NAMALWA (cell line): ENCODE measurements at places on chromosomes 6 and 20.
A peak's percentile ranks its signal among the peaks of the same experiment; 100 is the strongest.

DNA sequence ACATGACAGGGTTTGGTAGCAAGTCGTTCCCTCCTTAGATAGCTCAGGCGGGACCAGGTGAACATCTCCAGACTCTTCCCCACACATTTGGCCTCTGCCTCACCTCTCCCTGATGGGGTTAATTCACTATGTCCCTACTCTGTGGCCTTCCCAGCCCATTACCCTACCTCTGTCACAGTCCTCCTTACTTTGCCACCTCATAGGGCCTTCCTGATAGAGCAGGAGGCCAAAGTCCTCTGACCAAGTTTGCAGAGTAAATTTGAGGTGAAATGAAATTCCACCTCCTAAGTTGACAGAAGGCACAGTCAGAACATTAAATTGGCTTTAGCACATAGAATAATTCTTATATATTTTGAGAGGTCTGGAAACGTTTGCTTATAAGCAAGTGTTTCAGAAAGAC, 53.1 kb upstream of the ARMC2 start:
- DNase-seq = no peak

GRCh38 chr20:59577037-59577808, 27.1 kb upstream of the PHACTR3 start:
- DNase-seq = no peak

GRCh38 chr6:63576985-63577712, 4.9 kb downstream of the LOC128125822 start:
- no peak for DNase-seq

DNA sequence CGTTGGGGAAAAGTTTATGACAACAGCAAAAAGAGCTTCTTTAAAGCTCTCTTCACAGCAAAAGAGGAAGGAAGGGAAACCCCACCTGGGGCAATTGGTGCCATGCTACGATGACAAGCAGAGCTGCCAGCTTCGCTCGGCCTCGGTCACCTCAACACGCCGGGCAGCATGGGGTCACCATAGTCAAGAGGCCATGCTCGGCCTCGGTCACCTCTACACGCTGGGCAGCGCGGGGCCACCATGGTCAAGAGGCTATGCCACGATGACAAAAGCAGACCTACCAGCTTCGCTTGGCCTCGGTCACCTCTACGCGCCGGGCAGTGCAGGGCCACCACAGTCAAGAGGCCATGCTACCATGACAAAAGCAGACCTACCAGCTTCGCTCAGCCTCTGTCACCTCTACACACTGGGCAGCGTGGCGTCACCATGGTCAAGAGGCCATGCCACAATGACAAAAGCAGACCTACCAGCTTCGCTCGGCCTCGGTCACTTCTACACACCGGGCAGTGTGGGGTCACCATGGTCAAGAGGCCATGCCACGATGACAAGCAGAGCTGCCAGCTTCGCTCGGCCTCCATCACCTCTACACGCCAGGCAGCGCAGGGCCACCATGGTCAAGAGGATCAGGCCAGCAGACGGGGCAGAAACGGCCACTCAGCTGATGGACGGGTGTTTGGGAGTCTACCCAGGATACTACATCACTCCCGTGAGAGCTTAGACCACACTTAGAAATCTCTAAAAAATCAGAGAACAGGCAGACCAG, 12.1 kb downstream of the APMAP start:
- DNase-seq = no peak

- no peak for DNase-seq
Measured at GRCh38 chr20:15022921-15023320, 685.5 kb upstream of the FLRT3 start.

DNA sequence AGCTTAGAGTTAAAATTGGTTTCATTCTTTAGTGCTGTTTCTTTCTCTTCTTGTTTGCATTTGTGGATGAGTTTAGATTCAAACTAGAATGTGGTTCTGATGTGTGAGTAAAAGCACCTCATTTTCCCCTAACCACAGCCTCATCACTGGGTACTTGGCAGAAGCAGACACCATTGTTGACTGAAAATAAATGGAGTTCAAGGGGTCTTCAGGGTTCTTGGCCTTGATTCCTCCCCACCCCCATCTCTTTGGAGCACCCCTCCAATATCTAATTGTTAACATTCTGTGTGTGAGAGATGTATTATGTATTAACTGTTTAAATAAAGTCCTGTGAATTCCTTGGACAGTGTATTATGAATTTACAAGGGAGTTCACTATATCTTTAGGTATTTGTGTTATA, 59.6 kb downstream of the JARID2 start:
- no peak for DNase-seq

GRCh38 chr6:26286168-26286877, 78.7 kb upstream of the BTN3A2 start:
- DNase-seq = peak; percentile 81
